ENCODE measurements at places on chromosomes 5 and 9. TPM values are rescaled to one million over a fixed set of nuclear protein-coding genes. Genes with fewer than 3 reads are reported as not detected.

DNA sequence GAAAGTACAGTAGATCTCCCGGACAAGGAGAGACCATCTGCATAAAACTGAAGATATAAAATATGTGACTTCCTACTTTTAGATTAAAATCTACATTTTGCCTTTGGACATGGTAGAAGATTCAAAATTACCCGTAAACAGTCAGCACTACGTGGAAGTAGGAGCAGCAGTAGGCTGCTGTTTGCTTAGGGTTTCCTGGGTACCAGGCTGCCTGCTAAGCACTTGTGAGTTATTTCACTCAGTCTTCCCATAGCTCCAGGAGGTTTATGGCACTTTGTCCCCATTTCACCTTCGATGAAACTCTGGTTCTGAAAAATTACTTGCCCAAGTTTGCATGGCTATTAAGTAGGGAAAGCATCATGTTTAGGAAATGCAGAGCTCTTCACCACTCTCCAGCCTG lies 92.6 kb downstream of the STK32A start:
- no peak for DNase-seq

GRCh38 chr9:86563936-86564335 lies 209.7 kb upstream of the TUT7 start:
- DNase-seq, result no peak

DNA sequence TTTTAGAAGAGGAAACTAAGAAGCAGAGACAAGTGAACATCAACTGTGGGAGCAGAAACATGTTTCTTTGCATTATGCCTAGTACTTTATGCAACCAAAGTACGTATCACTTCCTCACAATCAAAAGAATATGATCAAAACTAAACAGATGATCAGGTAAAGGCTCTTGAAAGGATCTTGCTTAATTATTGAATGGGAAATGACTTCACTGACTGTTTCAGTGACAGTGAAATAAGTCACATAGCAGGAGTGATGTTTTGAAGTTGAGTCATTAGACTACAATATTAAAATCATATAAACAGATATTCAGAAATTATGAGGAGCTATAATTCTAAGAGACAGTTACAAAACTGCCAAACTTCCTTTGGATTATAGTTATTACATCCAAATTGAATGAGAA lies 527.3 kb downstream of the MTRR start:
- DNase-seq, result no peak

DNA sequence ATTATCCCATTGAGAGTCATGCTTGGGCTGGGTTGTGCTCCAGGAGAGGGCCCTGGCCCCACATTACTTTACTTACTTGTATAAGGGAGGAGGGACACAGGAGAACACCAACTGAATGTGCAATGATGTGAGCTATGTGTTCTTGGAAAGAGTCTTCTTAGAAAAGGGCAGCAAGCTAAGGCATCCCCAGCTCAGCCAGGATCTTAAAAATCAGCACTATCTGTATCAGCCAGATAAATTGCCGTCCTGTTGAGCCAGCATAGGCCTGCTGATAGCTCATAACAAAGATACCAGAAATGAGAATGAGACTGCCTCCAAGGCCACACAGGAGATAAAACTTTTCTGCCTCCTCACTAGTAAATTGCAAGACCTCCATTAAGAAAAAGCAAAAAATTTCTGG lies 357.5 kb downstream of the CAAP1 start:
- DNase-seq, result no peak

Gene GARIN3
- total RNA-seq, result not detected

- DNase-seq, result peak; percentile 85
These were observed 154.5 kb downstream of the NR3C1 start for GRCh38 chr5:143248822-143249579.

DNA sequence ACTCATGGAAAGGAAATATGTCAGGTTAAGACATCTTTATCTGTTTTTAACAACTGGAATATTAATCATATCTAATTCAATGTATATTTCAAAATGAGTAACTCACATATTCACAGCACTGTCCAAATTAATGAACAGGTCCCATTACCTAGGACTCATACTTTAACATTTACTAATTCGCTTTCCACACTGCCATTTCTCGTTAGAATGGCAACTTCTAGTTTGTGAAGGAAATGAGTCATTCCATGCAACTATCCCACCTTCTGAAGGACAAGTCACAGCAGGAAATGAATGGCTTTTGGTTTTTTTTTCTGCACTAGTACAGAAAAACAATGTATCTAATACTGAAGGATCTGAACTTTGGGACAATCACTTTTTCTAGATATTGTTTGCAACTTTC lies 24.6 kb upstream of the IFNK start:
- peak; percentile 91 for DNase-seq

Data from renal cortical epithelial cell (primary cell).